ENCODE measurements at places on chromosomes 16 and 17. TPM values are rescaled to one million over a fixed set of nuclear protein-coding genes. Genes with fewer than 3 reads are reported as not detected.

NPIPB2 gene
- 6.3 TPM for polyA plus RNA-seq

DRC3 gene
- 1.5 TPM for polyA plus RNA-seq

AP1G1 gene
- 11.2 TPM for polyA plus RNA-seq

EPN3 gene
- 22.6 TPM for polyA plus RNA-seq

LGALS9B gene
- not detected for polyA plus RNA-seq

KRTAP4-3 gene
- not detected for polyA plus RNA-seq

RNF43 gene
- polyA plus RNA-seq, result 3.7 TPM

SLC2A4 gene
- polyA plus RNA-seq, result 83.1 TPM

CACNG5 gene
- not detected for polyA plus RNA-seq

ERCC4 gene
- 2.3 TPM for polyA plus RNA-seq

RGS11 gene
- polyA plus RNA-seq, result 15.5 TPM

AARSD1 gene
- polyA plus RNA-seq, result 41.6 TPM

KRTAP9-2 gene
- not detected for polyA plus RNA-seq

SNTB2 gene
- polyA plus RNA-seq, result 7.0 TPM

MLYCD gene
- polyA plus RNA-seq, result 27.4 TPM

SECTM1 gene
- polyA plus RNA-seq, result 2.5 TPM

SOX8 gene
- polyA plus RNA-seq, result 1.5 TPM

PROCA1 gene
- polyA plus RNA-seq, result 2.2 TPM

ACSM2B gene
- polyA plus RNA-seq, result not detected

HP gene
- 13.2 TPM for polyA plus RNA-seq

SETD6 gene
- polyA plus RNA-seq, result 8.5 TPM

CHD9NB gene
- polyA plus RNA-seq, result 0.77 TPM
